Activated CD4-positive, alpha-beta T cell treated with anti-CD3 and anti-CD28 coated beads, Interleukin-2, amount 50 U/mL, for 48 hours (primary cell): ENCODE measurements at places on chromosomes 12 and 14.
A peak's percentile ranks its signal among the peaks of the same experiment; 100 is the strongest.

GRCh38 chr14:54895683-54896082 is 6.9 kb downstream of the GCH1 start:
- no peak for DNase-seq

DNA sequence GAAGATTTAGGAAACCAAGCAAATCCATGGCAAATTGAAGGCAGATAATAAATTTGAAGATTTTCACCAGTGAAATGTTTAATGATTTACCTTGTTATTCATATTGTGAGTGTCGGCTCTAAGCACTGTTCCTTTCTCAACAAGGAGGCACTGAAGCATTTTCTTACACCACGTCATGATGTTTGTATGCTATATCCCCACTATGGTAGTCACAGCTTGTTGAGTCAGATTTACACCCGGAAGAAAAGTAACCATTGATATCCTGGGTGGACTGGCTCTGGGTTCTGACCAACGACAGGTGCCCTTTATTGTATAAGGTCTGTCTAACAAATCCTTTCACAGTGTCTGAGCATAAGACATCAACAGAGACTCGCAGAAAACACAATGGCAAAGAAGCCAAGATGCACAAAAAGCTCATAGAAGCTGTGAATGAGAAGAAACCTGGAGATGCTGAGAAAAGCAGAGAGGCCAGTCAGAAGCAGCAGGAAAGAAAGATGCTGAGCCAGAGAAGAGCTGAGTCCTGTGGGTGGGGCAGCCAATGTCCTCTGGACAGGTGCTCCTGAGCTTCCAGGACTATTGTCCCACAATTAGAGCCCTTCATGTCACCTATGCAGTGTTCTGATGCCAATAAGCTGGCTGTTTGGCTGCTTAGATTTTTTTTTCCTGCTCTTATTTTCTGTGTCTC is 49.7 kb upstream of the ARHGAP5 start:
- DNase-seq: no peak

DNA sequence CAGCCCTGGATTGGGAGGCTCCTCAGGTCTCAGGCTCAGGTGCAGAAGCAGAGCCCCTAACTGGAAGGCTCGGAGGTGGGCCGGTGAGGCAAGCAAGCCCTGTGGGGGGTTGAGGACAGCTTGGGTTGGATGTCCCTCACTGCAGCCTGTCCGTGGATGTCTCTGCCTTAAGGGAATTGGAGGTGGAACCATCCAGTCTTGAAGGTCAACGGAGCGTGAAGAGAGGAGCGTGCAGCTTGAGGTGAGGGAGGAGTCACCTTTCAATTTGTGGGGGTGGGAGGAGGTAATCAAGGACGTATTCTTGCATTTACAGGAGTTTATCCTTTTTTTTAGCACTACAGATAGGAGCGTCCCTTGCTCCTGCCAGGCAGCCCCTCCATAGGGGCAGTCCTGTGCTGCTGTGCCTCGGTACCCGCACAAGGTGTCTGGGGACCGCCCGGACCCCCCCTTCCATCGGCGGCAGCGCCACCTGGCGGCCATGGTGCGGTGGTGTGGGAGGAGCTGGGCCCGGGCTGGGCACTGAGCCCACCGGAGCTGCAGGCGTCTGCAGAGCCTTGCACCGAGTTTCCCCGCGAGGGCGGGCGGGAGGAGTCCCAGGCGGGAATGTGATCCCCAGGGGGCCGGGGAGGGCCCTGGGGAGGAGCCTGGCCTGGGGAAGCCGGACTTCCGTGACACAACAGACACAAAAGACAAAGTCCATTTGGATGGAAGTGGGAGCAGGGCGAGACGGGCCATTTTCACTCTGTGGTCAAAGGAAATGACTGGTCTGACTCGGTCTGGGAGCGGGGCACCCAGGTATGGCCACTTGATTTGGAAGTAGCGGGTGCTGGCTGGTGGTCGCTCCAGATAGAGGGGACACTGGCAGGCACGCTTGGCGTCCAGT is 864 bp downstream of the DNAJC22 start:
- peak; percentile 81 for DNase-seq

DNA sequence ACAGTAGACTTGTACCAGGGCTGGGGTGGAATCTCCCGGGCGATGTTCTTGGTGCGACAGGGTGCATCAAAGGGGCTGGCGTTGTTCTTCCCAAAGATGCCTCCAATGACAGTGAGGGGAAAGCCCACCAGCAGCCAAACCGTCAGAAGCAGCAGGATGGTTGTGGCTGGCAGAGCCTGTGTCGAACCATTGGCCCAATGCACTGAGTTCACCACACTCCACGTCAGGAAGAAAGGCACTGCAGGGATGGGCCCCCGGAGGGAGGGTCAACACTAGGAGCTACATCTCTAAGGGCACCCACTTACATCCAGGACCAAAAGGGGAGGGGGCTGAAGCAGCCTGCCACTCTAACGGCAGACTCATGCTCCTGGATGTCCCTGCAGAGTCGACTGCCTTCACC is 1.8 kb upstream of the IPO4 start:
- no peak for DNase-seq

DNA sequence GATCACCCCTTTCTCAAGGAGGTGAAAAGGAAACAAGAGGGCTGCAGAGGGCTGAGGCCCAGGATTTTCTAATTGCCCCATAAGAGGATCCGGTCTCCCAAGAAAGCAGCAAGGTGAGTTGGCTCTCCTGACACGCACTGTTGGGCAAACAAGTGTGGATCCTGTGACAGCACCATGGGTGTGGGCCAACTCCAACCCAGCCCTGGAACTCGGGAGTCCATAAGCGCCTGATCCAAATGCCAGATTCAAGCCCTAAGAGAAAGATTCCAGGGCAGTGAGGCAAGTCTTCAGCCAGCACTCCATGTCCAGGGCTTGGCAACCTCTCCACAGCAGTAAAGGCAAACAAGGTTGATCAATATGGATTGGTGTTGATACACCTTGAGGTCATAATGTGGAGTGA is 33.1 kb downstream of the KCNA5 start:
- no peak for DNase-seq

- no peak for DNase-seq
Observed at GRCh38 chr14:72790887-72791566, 102.9 kb downstream of the DPF3 start.
